Stimulated activated CD4-positive, alpha-beta T cell treated with anti-CD3 and anti-CD28 coated beads, Interleukin-1b, Interleukin-23, amount 100 ng/mL, for 4 hours (primary cell): ENCODE measurements at places on chromosomes 12 and 14.
A peak's percentile ranks its signal among the peaks of the same experiment; 100 is the strongest.

DNA sequence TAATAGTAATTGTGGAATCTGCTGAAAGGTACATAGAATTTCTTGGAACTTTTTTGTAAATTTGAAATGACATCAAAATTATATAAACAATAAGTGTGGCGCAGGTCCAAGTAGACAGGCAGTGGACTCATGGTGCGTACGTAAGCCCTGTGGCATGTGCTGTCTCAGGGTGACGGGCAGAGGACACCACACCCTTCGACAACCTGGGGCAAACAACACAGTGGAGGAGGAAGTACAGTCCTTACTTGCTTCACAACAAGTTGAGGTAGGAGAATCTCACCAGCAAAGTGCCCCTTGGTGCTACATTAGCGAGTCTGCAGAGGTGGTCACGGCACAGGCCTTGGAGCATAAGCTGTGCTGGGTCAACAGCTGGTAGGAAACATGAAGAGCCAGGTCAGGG lies 180.9 kb downstream of the AEBP2 start:
- DNase-seq, result no peak

DNA sequence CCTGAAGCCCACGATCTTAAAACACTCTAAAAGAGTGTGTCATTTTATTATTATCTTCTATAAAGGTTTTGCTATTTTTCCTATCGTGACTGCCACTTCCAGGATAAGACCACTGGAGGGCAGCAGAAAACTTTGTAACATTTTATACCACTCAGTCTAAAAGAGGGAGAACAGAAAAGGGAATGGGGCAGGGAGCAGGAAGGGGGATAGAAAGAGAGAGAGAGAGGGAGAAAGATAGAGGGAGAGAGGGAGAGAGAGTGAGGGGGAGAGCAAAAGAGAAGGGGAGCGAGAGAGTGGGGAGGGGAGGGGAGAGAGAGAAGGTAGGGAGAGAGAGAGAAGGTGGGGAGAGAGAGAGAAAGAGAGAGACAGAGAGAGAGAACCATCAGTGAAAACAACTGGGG lies 2.0 kb upstream of the ART4 start:
- DNase-seq, result peak; percentile 2

GRCh38 chr12:110266980-110267620 lies 13.9 kb upstream of the ATP2A2 start:
- DNase-seq, result no peak

- no peak for DNase-seq
These were observed 86.0 kb upstream of the SLC38A2 start for GRCh38 chr12:46458500-46459102.

- no peak for DNase-seq
These were observed 1.3 kb upstream of the MYG1 start for GRCh38 chr12:53298164-53298563.

- no peak for DNase-seq
These were observed 5.4 kb downstream of the KCNH5 start for GRCh38 chr14:63039866-63040265.

GRCh38 chr12:6266971-6267721 lies 43.3 kb upstream of the PLEKHG6 start:
- DNase-seq, result no peak

- no peak for DNase-seq
These were observed 20.0 kb upstream of the DNAH10 start for GRCh38 chr12:123741937-123742572.

DNA sequence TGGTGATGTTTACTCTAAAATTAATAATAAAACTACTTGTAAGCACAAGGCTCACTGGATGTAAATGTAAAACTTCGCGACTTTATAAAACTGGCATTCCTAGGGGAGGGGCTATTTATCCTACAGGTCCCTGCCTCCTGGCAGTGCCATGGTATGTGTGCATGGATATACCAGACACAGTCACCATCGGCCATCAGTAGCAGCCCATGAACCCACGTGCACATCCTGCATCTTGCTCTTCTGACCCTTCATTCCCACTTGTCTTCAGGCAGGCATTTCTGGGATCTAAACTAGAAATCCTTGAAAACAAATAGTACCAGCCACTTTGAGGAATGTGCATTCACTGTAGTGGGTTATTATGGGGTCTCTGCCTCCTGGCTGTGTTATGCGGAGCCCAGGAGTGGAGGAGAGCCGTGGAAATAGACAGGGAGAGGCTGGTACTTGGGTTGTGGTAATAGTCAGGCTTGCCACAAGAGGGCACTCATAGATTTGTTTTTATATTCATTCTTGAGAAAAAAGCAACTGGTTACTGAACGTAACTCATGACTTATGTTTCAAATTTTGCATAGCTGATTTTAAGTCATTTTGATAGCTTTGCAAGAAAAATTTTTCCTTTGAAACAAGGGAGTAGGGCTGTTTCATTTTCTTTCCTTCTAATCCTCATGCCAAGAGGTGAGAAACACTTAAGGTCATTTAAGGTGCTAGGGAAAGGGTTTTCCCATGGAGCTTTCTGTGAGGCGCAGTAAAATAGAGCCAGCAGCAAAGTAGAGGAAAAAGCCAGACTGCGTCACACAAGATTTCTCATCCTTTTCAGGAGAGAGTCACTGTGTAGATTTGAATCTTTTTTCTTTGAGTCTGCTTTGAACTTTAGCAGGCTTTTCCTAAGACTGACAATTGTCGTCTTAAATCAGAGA lies 17.4 kb upstream of the GALNT16 start:
- peak; percentile 28 for DNase-seq

- no peak for DNase-seq
These were observed 901.6 kb downstream of the BCL11B start for GRCh38 chr14:98370352-98370751.

DNA sequence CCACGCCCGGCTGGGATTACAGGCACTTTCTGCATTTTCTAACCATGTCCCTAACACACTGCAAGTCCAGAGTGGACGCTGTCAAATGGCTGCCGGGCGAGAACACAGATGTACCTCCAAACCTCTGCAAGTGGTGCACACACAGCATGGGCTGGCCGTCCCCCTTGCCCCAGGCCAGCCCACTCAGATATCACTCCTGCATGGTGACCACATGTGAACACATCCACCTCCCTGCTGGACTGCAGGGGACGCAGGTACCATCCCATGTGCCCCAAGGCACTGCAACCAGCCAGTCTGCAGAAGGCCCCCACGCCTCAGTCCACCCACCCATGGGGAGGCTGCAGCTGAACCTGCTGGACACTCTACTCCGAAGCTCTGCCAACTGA lies 14.0 kb downstream of the BRF1 start:
- no peak for DNase-seq

DNA sequence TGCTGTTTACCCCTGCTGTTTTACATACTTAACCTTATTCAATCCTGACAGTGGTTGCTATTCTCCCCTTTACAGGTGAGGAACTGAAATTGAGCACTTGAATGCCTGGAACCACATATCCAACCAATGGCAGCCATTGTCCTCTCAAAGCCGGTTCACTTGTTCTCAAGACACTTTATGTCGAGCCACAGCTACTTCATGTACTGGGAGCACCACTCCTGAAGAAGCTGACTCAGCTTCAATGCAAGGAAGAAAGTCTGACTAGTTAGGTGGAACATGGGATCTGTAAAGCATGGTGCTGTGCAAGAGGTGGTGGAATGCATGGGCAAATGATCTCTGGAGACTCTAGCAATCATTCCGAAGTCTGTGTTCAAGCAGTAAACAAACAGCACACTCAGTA lies 113.9 kb upstream of the CPM start:
- DNase-seq, result no peak

- no peak for DNase-seq
These were observed 480.2 kb upstream of the CCDC196 start for GRCh38 chr14:66005900-66006434.

DNA sequence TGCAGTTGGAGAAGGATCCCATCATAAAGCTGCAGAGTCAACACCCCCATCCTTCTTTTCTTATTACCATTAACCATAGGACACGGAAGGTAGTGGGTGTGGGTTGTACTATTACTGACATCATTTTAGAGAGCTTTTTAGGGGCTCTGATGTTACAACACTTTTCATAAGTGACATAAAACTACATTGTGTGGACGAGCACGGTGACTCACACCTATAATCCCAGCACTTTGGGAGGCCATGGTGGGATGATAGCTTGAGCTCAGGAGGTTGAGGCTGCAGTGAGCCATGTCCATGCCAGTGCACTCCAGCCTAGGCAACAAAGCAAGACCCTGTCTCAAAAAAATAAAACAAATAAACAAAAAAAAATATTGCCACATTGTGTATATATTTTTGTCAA lies 167.1 kb downstream of the DUSP6 start:
- no peak for DNase-seq
